H1 (cell line): ENCODE measurements at places on chromosomes 2 and 18. TPM values are rescaled to one million over a fixed set of nuclear protein-coding genes. Genes with fewer than 3 reads are reported as not detected.

- peak; percentile 97 for DNase-seq
Observed at GRCh38 chr18:26226229-26227050, at the start of gene TAF4B. TAF4B (plus strand) TSS chr18:26226445; CDS start chr18:26226934, 489 bp downstream.

DNA sequence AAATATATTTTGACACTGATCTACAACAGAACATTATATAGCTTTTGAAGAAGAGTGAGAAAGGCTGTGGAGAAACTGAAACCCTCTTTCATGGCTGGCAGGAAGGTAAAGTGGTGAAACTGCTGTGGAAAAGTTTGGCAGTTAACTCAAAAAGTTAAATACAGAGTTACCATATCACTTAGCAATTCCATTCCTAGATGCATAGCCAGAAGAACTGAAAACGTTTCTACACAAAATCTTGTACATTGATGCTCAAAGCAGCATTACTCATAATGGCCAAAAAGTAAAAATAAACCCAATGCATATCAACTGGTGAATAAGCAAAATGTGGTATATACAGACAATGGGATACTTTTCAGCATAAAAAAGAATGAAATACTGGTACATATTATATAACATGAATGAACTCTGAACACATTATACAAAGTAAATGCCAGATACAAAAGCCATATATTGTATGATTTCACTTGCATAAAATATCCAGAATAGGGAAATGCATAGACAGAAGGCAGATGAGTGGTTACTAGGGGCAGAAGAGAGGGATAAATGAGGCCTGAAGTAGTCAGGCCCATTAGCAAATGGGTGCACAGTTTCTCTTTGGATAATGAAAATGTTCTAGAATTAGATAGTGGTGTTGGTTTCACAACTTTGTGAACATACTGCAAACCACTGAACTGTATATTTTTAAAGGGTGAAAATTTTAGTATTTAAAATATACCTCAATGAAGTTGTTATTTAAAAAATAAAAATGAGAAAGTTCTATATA is 114.3 kb downstream of the DYM start:
- DNase-seq = no peak

DNA sequence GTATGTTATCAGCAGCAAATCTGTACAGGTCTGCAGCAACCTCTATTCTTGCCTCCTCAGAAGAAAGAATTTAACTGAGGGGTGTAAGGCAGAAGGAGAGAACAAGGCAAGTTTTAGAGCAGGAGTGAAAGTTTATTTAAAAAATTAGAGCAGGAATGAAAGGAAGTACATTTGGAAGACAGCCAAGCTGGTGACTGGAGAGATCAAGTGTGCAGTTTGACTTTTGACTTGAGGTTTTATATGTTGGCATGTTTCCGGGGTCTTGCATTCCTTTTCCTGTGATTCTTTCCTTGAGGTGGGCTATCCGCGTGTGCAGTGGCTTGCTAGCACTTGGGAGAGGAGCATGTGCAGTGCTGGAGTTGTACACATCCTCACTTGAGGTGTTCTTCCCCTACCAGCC is 16.5 kb upstream of the CERS6 start:
- DNase-seq = no peak

GRCh38 chr2:158507679-158508078 is 50.9 kb downstream of the PKP4 start:
- no peak for DNase-seq

DNA sequence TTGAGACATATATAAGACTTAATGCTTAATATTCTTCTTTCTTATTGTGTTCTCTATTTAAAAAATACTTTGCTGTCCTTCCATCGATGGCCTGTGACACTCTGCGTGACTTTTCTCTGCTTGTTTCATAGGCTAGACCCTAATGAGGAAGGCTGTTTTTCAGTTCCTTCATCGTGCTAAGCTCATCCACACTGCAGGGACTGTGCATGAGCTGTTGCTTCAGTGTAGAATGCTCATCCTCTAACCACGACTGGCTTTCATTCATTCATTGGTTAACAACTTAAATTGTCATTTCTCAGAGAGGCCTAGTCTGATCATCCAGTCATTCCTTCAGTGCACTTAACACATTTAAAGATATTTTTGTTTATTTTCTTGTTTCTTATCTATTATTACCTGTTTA is 134.4 kb downstream of the CCDC85A start:
- DNase-seq = no peak

DNA sequence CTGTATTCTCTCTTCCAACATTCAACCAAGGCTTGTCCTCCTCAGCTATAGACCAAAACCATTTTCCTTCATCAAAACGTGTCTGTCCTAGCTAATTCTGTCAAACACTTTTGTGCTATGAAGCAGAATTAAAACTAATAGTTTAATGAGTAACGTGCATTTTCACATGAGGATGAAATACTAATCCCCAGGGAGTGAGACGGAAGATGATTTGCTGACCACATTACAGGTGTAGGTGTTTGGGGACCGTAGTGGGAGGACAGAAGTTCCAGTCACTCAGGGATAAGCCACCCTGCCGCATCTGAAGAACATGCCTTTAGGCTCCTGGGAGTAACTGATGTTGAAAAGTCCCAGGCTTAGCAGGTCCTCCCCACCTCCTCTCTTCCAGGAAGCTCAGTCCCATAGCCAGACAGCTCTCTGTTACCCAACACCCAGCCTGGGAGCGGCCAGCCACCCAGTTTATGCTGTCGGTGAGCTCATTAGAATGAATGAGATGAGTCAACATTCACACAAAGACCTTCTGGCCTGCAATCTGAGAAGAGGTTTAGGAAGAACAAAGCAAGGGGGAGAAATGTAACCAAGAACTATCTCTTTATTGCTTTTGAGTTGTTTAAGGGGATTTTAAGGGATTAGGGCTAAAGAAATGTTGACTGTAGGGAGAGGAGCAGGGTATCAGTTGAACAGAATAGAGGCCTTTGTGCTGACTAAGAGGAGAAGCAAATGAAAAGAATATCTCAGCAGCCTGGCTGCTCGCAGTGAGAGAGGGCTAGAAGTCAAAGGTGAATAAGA is 122.5 kb downstream of the FOXI3 start:
- peak; percentile 77 for DNase-seq

DNA sequence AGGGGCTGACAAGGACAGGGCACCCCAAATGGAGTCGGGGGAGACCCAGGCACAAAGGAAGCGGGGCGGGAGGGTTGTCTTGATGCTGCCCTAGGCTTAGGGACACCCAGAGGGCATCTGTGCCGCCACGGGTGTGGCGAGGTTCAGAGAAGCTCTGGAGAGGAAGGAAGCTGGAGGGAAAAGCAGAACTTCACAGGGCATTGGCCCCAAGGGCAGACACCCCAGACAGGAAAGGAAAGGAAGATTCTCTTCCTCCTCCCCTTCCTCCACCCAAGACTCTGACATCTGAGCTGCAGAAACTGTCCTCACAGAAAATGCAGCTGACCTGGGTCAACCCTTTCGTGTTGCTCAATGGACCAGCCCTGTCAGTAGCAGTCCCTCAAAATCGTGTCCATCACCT is 25.6 kb downstream of the DNMT3A start:
- no peak for DNase-seq

DNA sequence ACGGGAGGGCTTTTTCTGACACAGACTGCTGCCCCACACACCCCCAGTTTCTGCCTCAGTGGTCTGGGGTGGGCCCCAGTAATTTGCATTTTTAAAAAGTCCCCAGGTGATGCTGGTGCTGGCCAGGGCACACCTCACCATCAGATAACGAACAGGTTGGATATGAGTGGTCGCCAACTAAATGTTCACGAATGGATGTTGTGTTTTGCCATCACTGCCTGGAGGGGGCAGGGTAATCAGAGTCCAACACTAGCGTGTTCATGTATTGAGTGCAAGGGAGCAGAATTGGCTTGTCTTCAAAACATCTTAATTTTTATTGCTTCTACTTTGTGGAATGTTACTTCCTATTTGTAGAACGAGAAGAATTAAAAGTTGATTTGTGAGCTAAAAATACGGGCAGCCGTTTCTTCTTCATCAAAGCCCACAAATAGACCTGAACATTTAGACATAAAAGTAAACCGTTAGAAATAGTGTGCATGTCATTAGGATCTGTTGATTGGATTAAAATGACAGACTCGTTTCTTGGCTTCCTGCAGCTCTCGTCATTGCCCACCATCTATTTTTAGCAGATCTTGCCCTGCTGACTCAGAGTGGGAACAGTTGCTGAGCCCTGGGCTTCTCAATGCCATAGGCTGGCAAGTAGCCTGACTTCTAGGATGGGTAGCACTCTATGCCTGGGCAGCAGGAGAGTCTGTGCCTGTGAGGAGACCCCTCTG is 45.2 kb downstream of the NCK2 start:
- no peak for DNase-seq

DNA sequence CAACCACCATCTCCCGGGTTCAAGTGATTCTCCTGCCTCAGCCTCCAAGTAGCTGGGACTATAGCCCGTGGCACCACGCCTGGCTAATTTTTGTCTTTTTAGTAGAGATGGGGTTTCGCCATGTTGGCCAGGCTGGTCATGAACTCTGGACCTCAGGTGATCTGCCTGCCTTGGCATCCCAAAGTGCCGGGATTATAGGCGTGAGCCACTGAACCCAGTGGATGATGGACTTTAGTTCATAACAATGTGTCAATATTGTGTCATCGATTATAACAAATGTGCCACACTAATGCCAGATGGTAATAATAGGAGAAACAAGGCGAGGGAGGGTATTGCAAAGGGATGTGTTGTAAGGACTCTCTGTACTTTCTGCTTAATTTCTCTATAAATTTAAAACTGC is 216.6 kb downstream of the ZBTB7C start:
- no peak for DNase-seq

- no peak for DNase-seq
Observed at GRCh38 chr2:32425719-32426141, 68.9 kb downstream of the BIRC6 start.

DNA sequence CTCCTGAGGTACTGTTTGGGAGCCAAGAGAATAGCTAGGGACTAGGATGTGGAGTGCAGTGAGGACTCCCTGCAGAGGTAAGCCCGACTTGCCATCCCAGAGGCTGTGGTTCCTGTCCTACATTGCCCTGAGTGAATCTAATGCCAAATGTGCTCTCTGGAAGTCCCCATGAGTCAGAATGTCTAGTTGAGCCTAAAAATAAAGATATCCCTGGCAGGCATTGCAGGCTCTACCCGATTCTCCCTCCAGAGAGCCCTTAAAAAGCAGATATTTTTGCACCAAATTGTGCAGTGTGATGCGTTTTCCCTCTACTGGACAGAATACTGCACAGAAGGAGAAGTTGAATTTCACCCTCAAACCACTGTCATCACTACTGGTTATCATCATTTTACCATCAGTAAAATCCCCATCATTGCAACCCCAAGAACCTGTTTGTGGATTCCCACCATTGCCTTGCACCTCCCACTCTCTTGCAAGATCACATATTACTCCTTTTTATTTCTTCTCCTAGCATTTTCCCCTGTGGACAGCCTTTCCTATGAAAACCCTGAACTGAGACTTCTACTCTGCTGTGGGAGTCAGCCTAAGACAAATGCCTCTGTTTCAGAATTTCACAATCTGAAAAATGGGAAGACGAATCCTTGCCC is 98.0 kb downstream of the MARCHF4 start:
- no peak for DNase-seq

GRCh38 chr18:34933909-34934661 is 107.1 kb upstream of the MAPRE2 start:
- DNase-seq = no peak

- no peak for DNase-seq
Observed at GRCh38 chr2:63591566-63592175, 2.9 kb downstream of the MDH1 start.

- no peak for DNase-seq
Observed at GRCh38 chr2:197838579-197838978, 34.2 kb downstream of the PLCL1 start.

DNA sequence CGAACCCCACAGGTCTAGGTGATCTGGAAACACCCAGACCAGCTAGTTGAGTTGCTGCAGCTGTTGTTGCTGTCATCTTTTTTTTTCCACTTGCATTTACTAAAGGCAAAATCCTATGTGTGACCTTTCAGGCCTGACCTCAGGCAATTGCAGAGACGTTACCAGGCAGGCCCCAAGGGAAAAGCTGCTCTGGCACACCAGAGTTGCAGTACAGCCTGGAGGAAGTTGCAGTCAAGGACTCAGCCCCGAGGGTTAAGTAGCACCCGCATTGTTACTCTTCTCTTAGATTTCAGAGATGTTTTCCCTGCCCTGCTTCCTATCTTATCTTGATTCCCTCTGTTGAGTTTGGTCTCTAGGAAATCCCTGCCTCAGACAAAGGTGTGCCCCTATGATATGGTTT is 45.2 kb upstream of the SMAD2 start:
- DNase-seq = no peak

- DNase-seq = no peak
Observed at GRCh38 chr2:190467575-190468083, 59.5 kb downstream of the MFSD6 start.

- DNase-seq = no peak
Observed at GRCh38 chr2:36554531-36554930, 43.4 kb downstream of the FEZ2 start.

- no peak for DNase-seq
Observed at GRCh38 chr2:110897966-110898365, 165.6 kb downstream of the ACOXL start.

DNA sequence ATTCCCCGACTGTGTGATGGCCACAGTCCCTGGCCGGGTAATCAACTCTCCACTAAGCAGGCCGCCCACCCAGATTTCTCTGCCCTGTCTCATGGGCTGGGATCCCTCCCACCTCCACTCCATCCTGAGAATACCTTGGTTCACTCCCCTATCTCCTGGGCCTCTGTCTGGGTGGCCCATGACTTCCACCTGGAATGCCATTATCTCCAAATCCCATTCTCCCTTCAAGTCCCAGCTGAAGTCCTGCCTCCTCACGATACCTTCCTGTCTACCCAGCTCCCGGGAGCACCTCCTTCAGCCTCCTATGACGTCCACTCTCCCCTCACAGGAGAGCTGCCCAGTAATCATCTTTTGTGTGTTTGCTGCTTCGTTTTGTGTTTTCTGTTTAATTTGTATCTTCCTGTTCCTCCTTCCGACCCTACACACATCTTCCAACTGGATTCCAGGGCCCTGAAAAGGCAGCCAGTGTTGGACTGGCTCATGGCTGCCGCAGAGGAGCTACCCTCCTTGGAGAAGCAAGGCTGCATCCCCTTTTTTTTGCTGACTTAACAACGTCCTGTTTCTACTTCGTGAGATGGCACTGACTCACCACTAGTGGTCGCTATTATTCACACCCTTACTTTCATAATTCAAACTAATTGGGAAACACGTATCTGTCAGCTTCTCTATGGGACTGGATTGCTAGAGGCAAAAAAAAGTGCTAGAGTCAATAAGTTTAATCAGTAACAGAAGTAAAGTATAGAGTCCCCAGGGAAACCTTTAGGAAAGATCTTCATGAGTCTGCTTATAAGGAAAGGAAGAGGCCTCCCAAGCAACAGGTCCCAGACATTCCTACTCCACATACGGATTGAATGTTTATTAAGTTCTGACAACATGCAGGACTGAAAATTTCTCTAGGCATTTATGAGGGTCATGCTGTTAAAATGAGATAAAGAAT is 171.9 kb upstream of the GATA6 start:
- no peak for DNase-seq

Gene ABCG5
- total RNA-seq = not detected in 2 replicates

Gene INHBB
- 0.23 and 0.30 TPM in 2 replicates for total RNA-seq

Gene COL3A1
- total RNA-seq = 0.07 TPM in 1 of 2 replicates, not detected in the other

Gene NBAS
- total RNA-seq = 34.1 and 34.8 TPM in 2 replicates

Gene TRABD2A
- 18.6 and 19.7 TPM in 2 replicates for total RNA-seq

Gene INSIG2
- 6.5 and 7.0 TPM in 2 replicates for total RNA-seq

Gene DYTN
- not detected in 2 replicates for total RNA-seq
